DMS 273 treated with DMSO at 0.1 percent for 48 hours (cell line): ENCODE measurements at places on chromosomes 11 and 22.

GRCh38 chr22:23756891-23757290 is 2.7 kb upstream of the VPREB3 start:
- no peak for DNase-seq

GRCh38 chr22:20964090-20964798 is 2.8 kb upstream of the AIFM3 start:
- no peak for DNase-seq

DNA sequence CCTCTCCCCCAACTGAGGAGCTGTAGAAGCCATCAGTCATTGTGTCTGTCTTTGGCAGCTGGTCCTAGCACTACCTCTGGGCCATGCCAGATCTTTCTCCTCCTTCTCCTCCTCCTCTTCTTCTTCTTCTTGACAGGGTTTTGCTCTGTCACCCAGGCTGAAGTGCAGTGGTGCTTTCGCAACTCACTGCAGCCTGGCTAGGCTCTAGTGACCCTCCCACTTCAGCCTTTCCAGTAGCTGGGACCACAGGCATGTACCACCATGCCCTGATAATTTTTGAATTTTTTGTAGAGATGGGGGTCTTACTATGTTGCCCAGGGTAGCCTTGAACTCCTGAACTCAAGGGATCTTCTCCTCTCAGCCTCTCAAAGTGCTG is 50.1 kb upstream of the SHANK2 start:
- DNase-seq, result no peak

GRCh38 chr22:39490135-39490798 is 11.8 kb upstream of the MIEF1 start:
- DNase-seq, result peak; percentile 23

DNA sequence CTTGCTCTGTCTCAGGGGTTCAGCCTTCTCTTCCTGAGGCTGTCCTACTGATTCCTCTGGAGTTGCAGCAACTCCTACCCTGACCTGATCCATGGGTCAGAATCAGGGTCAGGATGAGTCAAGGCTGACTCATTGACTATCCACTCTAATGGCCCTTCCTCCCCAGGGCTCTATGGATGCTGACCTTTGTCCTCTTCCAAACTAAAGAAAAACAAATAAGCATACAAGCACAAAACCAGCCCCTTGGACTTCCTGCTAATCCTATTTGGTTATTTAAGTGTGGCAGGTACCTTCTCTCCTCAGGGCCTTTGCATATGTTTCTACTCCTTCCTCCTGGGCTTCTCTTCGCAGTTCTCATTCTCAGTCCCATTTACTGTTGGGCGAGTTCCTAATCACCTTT is 204.5 kb upstream of the NAV2 start:
- no peak for DNase-seq

GRCh38 chr11:4560467-4560866 is 15.5 kb downstream of the OR52M1 start:
- DNase-seq, result no peak

DNA sequence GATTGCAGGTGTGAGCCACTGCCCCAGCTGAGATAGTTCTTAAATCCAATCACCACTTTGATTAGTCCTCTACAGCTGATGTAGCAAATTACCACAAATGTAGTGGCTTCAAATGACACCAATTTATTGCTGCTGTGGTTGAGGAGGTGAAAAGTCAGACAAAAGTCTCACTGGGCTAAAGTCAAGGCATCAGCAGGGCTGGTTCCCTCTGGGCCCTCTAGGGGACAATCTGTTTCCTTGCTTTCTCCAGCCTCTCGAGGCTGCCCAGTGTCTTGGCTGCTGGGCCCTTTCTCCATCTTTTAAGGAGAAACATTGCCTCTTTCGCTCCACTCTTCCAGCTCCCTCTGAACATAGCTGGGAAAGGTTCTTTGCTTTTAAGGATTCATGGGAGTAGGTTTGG is 50.5 kb upstream of the SHANK2 start:
- no peak for DNase-seq

DNA sequence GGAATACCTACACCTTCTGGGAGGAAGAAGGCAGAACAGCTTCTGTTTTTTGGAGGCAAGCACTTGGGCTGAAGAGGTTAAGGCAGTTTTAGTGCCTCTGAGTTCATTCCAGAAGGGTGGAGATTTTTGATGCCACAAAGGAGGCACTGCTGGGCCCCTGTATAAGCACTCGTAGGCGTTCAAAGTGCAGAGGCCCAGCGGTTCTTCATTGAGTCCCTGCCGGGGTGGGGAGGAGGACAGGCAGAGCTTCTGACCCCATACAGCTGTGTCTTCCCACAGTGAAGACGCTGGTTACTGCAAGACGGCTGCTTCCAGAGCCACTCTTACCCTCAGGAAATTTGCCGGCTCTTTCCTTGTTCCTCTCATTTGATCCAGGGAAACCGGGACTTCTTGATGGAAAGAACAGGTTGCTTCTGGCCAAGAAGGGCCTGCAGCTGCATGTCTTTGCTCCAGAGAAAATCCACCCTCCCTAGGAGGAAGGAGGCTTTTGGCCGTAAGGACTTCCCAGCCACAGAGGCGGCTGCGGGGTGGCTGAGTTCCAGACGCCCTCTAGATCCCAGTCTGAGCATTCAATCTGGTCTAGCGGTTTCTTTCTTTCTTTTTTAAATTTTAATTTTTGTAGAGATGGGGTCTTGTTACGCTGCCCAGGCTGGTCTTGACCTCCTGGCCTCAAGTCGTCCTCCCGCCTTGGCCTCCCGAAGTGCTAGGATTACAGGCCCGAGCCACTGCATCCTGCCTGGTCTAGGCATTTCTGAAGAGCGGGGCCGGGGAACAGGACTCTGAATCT is 9.4 kb downstream of the ADAMTS15 start:
- DNase-seq, result no peak

- no peak for DNase-seq
Observed at GRCh38 chr11:134460062-134460561, 48.1 kb upstream of the B3GAT1 start.

DNA sequence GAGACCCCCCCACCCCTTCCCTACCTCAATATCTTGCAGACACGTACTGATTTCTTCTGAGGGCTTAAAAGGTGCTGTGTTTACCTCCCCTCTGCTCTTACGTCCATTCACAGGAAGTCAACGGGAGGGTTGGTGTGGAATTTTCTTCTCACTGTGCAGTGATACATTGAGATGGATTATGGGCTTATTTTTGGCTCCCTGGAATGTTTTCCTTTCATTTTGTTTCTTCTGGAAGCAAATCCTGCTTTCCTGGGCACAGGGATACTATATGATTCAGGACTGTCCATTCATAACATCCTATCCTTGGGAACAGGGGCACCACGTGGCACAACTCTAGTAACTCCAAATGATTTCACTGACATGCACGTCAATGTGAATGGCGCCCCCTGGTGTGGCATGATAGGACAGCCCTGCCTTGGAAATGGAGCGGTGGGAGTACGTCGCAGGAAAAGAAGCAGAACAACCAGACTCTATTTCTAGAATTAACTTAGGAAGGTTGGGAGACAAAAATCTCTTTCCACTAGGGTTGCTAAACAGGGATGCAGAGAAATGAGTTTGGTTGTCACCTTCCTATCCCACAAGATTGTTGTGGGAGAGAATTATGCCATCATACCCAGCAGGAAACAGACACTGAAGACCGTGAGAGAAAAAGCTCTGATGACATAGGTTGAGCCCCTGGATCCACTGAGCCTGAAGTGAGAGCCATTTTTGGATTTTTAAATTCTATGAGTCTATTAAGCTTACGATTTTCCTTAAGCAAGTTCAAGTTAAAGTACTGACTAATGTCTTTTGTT is 146.5 kb upstream of the RAG2 start:
- DNase-seq, result no peak

DNA sequence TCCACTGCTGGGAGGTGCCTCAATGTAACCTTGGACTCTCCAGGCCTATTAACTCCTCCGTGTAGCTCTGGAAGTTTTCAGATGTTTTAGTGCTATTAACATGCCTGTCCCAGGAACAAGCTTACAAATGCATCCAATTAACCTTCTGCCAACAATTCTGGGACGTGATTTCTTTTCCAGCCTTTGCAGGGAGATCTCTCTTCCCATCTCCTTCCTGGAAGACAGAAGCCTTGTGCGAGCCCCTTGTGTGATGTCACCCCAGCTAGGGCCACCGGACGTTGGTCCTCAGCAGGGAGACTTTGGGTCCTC is 47.7 kb upstream of the SYT7 start:
- no peak for DNase-seq

- DNase-seq, result no peak
Observed at GRCh38 chr22:43088627-43088983, 586 bp downstream of the TTLL1 start.

GRCh38 chr11:70538641-70539359 is 140.5 kb downstream of the CTTN start:
- DNase-seq, result no peak

DNA sequence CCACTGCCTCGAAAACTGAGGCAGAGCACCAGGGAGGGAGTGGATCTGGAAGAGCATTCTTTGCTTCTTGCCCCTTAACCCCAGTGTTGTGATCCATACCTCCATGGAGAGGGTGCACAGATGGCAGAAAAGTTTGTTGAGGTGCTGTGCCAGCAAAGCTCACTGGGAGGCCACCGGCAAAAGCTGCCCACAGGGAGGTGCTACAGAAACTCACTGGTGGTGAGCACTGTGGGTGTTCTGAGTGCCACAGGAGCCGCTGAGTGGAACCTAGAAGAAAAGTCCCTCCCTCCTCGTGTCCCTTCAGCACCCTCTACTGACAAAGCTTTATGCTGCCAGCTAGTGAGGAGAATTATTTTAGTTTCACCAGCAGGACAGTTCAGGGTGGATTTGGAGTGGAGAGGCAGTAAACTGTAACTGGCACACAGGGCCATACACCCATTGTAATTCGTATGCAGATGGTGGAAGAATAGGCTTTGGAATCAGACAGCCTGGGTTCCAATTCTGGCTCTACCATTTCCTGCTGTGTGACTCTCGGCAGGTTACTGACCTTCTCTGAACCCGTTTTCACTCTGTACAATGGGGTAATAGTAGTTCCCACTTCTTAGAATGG is 84.6 kb downstream of the SWAP70 start:
- DNase-seq, result peak; percentile 9

DNA sequence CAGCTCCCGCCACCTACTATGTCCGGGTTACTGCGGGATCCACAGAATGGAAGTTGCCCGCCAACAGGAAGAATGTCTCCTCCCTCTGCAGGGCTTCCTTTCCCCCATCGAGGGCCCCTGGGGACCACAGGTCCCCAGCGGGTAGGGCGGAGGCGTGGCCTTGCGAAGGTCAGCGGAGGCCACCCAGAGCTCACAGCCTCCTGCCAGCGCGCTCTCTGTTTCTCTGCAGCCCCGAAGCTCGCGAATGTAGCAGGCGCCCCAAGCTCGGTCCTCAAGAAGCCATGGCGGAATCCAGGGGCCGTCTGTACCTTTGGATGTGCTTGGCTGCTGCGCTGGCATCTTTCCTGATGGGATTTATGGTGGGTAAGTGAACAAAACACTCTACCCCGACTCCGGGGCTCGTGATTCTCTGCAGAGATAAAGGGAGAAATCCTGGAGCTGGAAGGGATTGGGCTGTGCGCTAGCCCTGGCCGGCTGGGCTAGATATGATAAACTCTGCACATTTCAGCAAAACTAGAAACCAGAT is at the start of gene NAALAD2:
NAALAD2 (plus strand) TSS at position 186 of the 526 bp plus-strand sequence; CDS start at position 282, 96 bp downstream.
- no peak for DNase-seq

- no peak for DNase-seq
Observed at GRCh38 chr11:34653851-34654482, 33.1 kb downstream of the EHF start.

- no peak for DNase-seq
Observed at GRCh38 chr11:11230802-11231562, 122.1 kb downstream of the CSNK2A3 start.

DNA sequence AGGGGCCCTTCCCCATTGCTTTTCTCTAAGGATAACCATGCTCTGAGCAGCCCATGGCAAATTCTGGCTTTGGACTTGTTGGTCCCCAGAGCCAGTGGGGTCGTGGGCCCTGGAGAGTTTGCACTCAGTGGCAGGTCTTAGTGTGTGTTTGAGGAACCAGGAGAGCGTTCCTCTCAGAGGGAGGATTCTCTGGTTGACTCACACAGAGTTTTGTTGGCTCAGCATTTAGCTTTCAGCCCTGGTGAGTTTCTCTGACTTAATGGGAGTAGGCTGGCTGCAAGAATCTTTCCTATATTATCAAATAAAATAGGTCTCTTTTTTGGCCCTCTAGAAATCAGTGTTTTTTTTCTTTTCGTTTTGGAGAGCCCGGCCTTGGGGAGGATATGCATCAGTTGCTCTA is 20.9 kb downstream of the ST14 start:
- DNase-seq, result no peak

DNA sequence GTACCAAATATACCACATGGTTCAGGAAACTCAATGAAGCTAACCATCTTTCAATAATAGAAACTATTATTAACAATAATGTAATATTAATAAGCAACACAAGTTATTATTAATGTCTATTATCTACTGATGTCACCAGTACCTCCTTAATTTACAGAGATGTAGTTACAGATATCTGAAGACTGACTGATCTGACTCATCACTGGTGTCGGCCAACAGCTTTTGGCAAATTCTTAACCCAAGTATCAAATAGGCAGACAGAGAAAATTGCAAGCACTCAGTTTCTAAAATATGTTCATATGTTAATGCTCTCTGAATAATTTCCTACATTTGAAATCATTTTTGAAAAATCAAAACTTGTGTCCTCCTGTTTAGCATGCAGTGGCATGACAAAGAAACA is 100.4 kb upstream of the DDI1 start:
- DNase-seq, result no peak

- DNase-seq, result no peak
Observed at GRCh38 chr22:19463491-19464469, 15.2 kb downstream of the UFD1 start.

DNA sequence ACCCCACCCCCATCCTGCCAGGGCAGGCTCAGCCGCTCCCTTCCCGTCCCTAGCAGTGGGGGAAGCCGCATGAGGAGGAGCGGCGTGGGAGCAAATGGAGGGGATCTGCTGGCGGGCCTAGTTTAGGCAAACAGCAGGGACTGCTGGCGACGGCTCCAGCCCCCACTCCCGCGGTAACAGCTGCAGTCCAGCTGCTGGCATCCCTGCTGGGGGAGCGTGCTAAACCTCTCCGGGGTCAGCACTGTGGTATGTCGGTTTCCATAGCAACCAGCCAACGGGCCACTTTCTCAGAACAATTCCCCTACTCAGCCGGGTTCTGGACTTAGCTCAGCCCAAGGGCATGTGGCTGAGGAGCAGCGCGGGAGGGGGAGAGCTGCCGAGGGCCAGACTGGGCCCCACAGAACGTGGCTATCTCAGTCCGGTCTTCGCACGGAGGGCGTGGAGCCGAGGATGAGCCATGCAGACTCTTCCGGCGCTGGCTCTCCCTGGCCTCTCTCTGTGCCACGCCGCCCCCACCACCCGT is 98.8 kb downstream of the PKNOX2 start:
- DNase-seq, result no peak

- DNase-seq, result no peak
Observed at GRCh38 chr11:1208394-1209261, 14.2 kb upstream of the MUC5B start.
